Activated CD8-positive, alpha-beta memory T cell treated with anti-CD3 and anti-CD28 coated beads for 4 hours (primary cell): ENCODE measurements at places on chromosomes 3 and 15.

- no peak for DNase-seq
Observed at GRCh38 chr3:187975561-187976364, 178.2 kb upstream of the LPP start.

- no peak for DNase-seq
Observed at GRCh38 chr3:39170461-39170860, 17.1 kb upstream of the CSRNP1 start.

GRCh38 chr15:74540161-74540760, 759 bp upstream of the ARID3B start:
- no peak for DNase-seq

DNA sequence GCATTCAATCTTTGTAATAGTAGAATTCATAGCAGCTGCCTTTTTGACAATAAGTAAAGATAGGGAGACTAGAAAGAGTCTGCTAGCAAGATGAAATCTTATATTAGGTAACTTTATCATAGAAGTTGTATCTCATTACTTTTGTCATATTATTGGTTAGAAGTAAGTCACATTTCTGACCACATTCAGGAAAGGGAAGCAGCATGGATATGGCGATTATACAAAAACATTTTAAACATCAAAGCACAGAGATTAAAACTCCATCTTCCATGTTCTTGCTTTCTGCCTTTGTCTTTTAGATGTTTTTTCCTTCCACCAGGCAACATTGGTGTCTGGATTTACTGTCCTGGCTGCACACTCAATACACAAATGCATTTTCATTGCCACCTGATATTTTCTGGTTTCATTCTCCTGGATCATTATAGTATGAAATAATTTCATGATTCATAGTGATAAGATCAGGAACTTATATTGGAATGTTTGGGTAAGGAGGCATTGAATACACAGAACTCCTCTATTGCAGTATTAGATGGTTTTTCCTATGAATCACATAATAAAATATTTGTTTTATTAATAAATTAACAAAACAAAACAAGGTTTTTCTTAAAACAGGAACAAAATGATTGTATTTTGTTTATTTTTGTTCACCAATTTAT, 1460.3 kb upstream of the CADM2 start:
- no peak for DNase-seq

GRCh38 chr3:138945709-138946662, 951 bp downstream of the FOXL2 start:
- no peak for DNase-seq

DNA sequence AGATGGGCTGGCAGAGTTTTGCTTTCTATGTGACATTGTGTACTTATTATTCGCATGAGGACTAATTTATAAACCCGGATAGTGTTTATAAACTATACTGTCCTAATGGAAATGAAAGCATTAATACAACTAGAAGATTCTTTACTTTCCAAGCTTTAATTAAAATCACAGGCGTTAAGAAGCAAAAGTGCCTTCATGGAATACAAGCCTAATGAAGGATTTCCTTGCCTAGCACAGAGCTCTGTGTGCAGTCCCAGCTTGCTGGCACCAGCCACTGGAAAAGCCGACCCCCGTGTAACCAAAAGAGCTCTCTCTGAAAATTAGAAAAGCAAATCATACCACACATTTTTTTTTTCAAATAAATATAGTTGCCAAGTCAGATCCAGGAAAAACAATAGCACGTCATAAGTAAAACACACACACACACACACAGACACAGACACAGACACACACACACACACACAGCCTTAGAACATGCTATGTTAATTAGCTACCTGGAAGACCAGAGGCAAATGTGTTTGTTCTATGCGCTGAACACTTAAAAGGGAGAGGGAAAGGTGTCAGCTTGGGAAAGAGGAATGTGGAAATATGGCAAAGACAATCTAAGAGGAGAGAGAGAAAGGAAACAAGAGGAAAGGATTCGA, 1084.2 kb downstream of the TUSC7 start:
- DNase-seq, result no peak

DNA sequence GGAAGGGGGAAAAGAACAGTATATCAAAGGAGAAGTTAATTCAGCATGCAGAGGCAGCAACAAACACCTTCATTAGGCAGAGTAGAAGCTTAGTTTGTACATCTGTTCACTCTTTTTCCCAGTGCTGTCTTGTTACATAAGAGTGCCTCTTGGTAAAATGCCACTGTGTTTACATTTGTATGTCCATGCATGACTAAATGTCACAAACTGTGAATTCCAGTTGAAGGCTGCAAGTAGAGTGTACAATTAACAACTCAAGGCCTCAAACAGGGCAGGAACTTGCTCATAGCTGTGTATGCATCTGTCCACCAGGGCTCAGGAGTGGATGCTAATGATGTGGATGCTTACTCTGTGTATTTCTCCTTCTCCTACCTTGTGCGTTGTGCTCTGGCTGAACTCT, 214.2 kb upstream of the TPM1 start:
- DNase-seq, result no peak

GRCh38 chr3:67490658-67491057, 163.8 kb downstream of the SUCLG2 start:
- DNase-seq, result no peak

DNA sequence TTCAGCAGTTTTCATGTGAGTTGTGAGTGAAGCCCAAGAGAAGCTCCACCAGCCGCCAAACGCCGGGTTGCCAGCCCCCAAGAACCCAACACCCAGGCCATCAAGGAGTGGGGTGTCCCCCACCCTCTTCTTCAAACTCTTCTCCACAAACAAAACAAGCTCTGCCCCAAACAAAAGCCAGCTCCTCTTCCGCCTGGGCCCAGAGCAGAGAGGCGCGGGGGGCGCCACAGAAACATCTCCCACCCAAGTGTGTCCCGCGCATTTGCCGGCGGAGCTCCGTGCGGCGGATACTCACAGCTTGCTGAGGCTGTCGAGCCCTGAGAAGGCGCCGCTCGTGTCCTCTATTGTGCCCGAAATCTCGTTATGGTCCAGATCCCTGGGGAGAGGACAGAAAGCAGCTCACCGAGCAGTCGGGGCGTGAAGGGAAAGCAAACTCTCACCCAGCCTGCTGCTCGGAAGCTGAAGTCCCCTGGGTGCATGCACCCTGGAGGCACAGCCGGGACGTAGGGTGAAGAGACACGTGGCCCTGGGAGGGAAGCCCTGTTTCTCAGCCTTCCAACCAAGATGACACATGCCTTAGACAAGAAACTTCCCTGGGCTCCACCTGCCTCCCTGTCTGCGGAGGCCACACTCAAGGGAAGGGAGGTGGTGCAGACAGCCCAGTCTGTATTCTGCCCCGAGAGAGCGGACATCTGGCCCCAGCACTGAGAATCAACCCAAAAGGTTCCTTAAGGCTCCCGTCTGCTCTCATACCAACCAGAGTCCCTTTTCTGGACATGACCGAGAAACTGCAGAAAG, 95.7 kb downstream of the LRIG1 start:
- no peak for DNase-seq

DNA sequence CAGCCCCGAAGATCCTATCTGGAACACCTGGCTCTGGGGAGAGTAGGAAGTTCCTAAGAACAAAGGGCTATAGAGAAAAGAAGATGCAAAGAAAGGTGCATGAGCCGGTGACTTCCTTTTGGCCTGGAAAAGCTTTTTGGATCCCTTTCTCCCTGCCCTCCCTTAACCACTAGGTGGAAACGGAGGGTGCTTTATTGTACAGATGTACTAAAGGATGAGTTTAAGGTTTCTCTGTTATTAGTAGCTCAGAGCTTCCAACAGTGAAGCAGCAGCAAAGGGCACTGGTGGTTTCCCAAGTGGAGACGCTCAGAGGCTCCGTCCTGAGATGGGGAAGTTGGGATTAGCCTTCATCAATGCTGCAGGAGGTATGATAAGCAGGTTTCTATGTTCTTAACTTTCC, 5.9 kb upstream of the ADGRG7 start:
- no peak for DNase-seq

GRCh38 chr15:67801926-67802914, 23.1 kb upstream of the SKOR1 start:
- no peak for DNase-seq

GRCh38 chr15:41811432-41812195, 16.3 kb upstream of the JMJD7 start:
- peak; percentile 42 for DNase-seq

DNA sequence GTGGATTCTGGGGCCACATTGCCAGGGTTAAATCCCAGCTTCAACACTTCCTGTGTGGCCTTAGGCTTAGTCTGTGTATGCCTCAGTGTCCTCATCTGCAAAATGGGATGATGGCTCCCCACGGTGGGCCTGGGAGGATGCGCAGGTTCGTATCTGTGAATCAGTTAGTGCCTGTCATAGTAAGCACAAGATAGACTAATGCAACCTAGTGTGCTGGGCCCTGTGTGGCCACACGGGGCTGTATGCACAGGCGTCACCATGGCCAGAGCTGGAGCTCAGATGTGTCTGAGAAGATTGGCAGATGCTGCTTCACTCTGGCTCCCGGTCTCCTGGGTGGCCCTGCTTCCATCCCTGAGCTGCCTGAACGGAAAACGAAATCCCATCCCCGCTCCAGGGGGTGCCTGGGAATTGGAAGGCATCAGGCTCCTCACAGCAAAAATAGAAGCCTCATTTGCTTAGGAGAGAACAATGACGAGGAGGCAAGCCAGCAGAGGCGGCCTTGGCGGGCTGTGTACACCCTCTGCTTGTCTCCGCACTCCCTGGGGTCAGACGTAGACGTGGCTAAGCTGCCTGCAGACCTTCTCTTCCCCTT, 103.6 kb downstream of the APBA2 start:
- DNase-seq, result no peak

- DNase-seq, result no peak
Observed at GRCh38 chr15:42595626-42596240, 20.3 kb downstream of the STARD9 start.

DNA sequence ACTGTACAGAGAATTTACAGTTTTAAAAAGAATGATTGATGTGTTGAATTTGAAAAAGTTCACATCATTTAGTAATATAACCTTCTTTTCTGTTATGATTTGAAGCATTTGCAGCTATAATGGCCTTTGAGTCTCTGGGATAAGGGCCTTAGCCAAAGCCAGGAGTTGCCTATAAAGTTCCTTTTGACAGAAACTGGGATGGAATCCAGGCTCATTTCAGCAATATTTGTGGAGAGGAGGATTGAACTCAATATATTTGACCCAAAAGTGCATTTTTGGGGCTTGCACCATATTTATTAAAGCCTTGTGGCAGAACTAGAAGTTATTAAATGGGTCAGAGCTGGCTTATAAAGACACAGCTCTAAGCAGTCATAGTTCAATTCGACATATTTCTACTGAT, 348.7 kb upstream of the EPHA3 start:
- DNase-seq, result no peak

DNA sequence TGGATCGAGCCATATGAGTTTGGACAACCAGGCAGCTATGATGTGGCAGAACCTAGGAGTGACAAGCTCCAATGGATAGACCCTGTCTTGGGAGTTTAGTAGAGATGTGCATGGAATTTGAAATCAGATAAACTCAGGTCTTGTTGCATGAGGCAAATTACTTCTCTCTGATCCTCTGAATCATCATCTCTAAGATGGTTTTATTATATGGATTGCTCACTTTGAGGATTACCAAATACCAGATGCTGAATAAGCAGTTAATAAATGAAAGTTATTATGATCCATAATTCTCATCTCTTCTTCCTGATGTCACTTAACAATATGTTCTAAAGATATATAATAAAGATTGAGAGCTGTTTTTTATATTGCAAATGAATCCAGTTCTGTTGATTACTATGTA, 622.2 kb downstream of the NTRK3 start:
- DNase-seq, result no peak

GRCh38 chr15:89377842-89378295, 43.2 kb upstream of the POLG start:
- no peak for DNase-seq

DNA sequence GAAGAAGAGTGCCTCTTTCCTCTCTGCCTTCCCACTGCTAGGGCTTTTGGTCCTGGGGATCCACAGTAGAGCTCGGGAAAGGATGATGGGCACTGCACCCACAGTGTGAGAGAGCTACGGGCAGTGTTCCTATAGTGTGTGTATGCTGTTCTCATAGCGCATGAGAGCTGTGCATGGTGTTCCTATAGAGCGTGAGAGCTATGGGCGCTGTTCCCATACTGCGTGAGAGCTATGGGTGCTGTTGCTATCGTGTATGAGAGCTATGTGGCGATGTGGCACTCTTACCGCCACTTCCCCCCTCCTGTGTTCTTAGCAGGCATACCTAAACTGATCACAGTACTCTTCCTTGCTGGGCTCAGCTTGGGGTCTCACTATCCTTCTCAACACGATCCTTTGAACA, 213.5 kb downstream of the EDEM1 start:
- DNase-seq, result no peak

DNA sequence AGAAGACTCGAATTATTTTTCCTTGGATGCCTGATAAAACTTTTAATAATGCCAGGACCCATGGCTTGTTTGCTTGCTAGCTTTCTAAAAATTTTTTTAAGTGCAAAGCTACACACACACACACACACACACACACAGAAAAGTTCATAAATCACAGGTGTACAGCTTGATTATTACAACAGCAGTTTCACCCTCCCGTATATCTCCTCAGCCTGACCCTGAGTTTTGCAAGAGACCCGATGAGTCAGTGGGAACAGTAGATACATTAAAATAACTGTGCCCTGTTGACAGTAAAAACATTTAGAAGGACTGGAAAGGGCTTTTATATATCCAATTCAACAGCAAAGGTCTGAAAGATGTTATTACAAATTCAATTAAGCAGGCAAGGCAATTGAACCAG, 46.7 kb downstream of the EMC4 start:
- DNase-seq, result no peak

- DNase-seq, result no peak
Observed at GRCh38 chr15:81161851-81162250, 27.8 kb downstream of the CFAP161 start.

DNA sequence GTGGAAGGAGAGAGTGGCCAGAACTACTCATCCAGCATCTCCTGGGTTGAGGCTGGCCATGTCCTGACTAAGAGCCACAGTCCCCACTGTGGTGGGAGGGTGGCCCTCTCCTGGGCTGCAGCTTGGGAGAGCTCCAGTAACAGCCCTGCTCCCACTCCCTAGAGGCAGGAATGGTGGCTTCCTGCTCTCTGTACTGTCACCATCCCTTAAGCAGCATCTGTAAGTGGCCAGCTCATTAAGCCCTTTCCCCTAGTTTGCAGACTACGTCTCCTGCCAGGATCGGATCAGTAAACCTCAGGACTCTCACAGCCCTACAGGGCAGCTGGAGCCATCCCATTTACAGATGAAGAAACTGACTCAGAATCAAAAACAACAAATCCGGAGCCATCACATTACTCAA, 30.5 kb downstream of the DNAJB8 start:
- no peak for DNase-seq
